ENCODE measurements at places on chromosomes 2 and 18.

GRCh38 chr2:140601342-140601741 lies 1529.5 kb downstream of the LRP1B start:
- DNase-seq = no peak

DNA sequence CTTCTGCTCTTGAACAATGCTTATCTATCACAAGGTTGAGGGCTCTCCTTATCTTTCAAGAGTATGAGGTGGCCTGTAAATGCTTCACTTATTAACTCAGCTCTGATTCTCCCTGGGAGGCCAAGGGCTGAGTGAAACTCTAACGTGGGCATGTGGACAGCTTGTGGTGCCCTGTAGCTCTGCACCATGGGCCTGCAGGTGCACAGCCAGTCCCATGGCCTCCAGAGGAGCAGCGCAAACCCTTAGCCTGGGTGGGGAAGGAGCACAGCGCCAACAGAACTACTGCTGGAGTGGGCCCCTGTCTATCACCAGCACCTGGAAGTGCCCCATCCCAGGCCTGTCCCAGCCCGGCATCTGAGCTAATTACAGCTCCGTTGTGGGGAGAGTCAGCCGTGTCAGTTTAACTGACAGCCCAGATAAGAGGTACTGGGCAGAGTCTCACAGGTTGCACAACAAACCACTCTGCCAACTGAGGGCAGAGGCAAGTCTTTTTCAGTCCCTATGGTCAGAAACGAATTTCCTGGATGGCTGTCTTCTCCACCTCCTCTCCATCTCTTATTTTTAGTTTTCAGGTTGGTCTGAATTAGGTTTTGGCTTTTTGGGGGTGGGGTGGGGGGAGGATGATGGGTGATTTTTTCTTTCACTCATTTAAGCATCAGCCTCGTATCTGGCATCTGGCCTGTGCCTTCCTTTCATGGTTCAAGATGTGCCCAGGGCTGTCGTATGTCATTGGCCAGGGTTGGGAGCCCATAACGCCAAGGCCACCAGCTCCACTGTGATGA lies 219.5 kb downstream of the BCL2 start:
- DNase-seq = no peak

DNA sequence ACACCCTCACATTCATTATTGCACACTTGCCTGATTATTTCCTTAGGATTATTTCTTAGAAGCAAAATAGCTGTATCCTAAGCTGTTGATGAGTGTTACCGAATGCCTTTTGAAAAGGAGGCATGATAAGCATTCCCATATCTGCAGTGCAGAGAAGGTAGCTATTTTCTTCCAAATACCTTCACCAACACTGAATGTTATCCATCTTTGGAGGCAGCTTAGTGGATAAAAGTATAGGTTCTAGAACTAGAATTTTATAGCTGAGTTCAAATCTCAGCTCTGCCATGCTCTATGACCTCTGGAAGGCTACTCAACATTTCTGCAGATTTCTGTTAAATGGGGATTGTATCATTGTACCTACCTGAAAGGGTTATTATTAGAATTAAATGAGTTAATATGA lies 185.0 kb upstream of the CCDC150 start:
- no peak for DNase-seq

- no peak for DNase-seq
Observed at GRCh38 chr2:148888003-148888501, 13.0 kb downstream of the KIF5C start.

DNA sequence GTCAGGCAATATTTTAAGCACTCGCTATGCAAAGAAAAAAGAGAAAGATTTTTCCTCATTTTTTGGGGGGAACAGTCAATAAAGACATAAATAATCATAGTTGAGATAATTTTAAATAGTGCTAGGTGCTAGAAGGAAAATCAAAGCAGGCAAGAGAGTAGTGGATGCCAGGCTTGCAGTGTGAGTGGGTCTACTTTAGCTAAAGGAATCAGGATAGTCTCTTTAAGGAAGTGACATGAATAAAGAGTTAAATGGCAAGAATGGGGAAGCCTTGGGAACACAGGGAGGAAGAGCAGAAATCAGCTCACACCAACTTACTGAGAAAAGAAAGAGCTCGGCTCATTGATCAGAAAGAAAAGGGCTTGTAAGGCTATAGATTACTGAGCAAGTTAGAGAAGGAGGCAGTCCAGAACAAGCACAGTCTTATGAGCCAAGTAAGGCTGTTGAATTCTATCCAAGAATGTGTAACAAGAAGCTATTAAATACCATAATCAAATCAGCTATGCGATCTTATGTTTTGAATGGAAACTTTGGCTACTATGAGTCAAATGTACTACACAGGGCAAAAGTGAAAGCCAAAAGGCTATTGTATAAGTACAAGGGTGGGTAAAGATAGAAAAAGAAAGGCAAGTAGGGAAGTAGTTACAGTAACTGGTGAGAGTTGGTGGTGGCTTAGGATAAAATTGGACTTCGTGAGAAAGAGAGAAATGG lies 833.8 kb upstream of the PIK3C3 start:
- no peak for DNase-seq

DNA sequence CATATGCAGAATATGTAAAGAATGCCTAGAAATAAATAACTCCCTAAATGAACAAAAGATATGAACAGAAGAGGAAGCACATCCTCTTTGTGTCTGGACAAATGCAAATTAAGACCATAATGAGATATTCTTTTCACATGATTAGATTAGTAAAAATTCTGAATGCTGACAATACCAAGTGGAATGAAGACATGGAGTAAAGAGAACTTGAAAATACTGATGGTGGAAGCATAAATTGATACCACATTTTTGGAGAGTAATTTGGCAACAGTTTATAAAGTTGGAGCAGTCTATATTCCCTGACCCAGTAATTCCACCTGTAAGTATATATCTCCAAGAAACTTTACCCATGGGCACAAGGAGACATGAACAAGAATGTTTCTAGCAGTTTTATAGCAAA lies 130.0 kb downstream of the CAPN13 start:
- DNase-seq = no peak

- no peak for DNase-seq
Observed at GRCh38 chr2:189676471-189676870, 2.0 kb downstream of the ANKAR start.

DNA sequence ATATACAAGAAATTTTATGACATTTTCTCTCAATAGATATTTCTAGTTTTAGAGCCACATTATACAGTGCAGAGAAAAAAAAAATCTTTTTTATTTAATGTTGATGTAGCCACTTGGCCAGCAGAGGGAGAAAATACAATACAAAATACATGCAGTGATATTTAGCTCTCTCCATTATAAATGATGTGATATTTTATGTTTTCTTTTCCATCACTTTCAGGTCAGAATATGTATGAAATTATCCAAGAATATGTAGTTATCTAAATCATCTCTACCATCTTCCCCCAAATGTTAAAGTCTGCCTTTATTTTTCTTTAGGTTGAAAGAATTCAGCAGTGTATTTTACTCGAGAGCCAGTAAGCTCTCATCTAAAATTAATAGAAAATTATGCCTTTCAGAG lies 533.6 kb upstream of the FSHR start:
- no peak for DNase-seq

DNA sequence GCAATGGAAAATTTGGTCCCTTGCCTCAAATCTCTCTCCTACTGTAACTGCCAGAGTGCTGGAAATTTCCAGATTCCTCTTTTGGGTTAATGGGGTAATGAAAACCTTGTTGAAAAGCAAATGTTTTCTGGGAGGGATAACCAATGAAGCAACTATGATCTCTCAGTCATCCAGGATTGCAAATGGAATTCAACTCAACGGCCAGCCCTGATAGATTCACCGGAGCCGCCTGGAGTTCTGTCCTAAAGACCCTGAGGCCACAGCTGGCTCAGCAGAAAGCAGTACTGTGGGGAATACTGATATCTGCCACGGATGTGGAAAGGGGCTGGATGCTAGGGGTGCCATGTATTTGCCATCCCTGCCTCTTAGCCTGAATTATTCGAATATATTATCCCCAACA lies 167.8 kb downstream of the NRP2 start:
- no peak for DNase-seq

GRCh38 chr18:56983275-56983992 lies 163.5 kb upstream of the BOD1L2 start:
- DNase-seq = no peak

- DNase-seq = peak; percentile 20
Observed at GRCh38 chr2:174682007-174682577, 82.2 kb downstream of the CHRNA1 start.

DNA sequence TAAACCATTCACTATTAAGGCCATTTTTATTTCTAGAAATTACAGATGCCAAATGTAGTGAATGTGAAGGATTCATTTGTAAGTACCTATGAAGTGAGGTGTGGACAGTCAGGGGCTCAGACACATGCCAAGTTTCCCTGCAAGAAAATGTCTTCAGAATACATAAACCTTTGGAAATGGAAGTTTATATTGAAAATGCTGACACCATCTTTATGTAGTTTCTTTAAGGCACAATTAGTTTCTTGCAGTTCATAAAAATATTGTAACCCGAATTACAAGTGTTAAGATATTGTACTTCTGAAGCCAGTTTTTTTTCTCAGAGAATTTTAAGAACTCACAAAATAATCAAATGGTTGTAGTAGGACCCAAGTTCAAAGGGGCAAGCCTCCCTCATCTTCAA lies 66.1 kb upstream of the LYPD1 start:
- DNase-seq = no peak

GRCh38 chr18:54433368-54433767 lies 75.7 kb downstream of the C18orf54 start:
- DNase-seq = no peak

GRCh38 chr2:73969356-73969755 lies 15.4 kb upstream of the TET3 start:
- no peak for DNase-seq

GRCh38 chr2:323035-323434 lies 35.1 kb upstream of the ALKAL2 start:
- DNase-seq = no peak

DNA sequence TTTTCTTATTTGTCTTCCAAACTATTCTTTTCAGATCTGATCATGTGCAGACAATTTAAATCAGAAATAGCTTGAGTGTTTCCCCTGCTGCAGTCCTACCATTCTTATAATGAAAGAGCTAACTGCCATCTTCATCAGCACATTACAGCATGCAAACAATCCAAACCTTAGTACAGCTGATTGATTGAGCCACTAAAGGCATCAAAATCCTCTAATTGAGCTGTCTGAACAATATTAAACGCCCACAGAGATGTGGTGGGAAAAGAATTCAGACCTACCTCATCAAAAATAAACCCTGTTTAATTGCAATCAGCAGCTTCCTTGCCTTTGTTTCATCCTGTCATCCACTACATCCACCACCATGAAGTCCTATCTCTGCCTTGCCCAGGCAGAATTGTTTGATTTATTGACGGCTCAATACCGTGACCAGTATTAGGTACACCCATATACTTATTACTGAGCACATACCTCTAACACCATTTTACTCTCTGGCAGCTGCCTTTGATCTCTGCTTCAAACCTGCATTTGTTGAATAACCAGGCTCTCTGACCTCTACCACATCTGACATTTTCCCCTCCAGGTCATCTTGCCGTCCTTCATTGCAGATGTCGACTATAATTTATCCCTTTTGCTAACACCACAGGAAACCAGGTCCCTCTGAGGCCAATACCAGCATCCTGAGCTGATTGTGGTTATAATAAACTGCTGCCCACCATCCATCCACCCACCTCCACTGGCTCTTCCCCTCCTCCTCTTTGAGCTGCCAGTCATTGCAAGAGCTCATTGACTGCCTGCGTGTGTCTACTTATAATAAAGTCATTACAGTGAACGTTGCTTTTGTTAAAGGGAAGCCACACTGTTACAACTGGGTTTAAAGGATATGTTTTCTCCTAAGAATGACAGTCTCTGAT lies 78.5 kb downstream of the RBM43 start:
- DNase-seq = no peak

DNA sequence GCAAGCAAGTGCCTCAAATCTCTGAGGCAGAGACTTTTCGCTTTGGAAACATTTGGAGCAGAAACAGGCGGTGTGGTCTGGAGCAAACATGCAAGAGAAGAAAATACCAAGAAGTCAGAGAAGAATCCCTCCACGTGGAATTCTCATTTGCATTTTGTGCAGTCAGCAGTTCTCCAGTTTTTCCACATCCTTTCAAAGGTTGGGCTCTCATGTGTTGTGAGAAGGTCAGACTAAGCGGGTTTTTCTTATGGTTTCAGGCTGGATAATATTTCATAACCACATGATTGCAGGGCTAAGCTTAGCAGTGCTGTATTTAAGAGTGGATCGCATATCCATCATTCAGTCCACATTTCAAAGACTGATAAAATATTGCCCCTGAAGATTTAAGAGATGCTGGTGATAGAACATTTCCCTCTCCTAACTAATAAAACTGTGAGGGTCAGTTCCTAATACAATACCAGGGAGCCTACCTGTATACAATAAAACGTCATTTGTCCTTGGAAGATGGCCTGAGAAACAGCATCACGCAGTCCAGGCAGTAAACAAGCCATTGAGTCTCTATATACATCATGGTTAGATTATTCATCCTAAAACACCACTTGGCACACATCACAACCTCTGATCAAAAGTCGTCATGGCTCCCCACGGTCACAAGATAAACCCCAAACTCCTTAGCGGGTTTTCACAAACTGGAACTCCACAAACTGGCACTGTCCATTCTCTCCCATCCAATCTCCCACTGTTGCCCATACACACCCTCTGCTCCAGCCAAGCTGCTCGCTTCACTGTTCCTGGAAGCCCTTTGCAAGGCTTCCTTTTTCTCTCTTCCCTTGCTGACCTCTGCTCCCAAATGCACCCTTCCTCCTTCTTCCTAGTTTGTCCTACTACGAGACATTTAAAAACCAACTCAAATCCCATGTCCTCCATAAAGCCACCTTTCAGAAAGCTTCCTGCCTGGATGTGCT lies 31.5 kb downstream of the ANKRD44 start:
- DNase-seq = no peak

GRCh38 chr18:73896685-73897084 lies 250.9 kb downstream of the FBXO15 start:
- no peak for DNase-seq

DNA sequence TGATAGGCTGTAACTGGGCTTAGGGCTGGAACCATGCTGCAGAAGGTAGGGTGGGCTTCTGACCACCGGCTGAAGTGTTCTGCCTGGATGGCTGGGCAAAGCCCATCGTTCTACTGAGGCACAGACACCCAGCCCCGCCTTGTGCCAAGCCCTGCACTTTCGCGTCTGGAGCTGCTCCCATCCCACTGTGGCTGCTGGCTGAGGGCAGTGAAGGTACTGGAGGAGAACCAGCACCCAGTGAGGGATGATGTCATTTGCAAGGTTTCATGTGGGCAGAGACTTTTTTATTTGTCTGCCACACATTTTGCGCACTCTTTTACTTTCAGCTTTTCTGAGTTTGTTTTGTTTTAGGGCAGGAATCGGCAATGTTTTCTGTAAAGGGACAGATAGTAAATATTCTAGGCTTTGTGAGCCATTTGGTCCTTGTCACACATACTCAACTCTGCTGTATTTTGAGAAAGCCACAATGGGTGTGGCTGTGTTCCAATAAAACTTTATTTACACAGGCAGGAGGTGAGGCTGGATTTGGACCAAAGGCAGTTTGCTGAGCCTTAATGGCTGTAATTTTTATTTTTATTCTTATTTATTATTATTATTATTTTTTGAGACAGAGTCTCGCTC lies 85.6 kb downstream of the ASB1 start:
- DNase-seq = no peak

All from effector CD4-positive, alpha-beta T cell (primary cell).